T-helper 9 cell (primary cell): ENCODE measurements at places on chromosomes 1 and 21.

DNA sequence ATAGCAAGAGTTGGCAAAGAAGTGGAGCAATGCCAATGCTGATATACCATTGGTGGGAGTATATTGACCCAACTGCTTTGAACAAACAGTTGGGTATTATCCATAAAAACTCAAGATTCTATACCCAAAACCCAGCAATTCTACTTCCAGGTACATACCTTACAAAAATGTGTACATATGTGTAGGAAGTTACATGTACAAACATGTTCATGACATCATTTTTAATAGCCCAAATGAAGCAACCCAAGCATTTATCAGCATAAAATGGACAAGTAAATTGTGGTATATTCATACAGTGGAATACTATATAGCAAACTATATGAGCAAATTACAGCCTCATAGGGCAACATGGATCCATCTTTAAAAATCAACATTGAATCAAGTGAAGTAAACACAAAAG, 20.9 kb downstream of the RWDD3 start:
- DNase-seq, result no peak

DNA sequence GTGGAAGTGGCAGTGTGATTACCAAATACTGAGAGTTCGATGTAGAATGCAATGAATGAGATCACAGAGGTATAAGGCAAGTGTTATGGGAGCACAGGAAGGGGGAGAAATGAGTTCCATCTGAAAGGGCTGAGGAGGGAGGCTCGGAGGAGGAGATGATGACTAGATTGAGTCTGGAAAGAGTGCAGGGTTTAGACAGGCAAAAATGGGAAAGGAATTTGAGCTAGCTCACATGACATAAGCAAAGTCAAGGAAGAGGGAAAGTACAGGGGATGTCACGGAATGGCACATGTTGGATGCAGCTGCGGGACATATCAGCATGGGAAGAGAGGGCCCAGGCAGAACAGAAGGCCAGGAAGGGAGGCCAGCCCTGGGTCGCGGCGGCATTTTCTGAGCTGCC, 132.7 kb downstream of the RUNX1 start:
- DNase-seq, result no peak

DNA sequence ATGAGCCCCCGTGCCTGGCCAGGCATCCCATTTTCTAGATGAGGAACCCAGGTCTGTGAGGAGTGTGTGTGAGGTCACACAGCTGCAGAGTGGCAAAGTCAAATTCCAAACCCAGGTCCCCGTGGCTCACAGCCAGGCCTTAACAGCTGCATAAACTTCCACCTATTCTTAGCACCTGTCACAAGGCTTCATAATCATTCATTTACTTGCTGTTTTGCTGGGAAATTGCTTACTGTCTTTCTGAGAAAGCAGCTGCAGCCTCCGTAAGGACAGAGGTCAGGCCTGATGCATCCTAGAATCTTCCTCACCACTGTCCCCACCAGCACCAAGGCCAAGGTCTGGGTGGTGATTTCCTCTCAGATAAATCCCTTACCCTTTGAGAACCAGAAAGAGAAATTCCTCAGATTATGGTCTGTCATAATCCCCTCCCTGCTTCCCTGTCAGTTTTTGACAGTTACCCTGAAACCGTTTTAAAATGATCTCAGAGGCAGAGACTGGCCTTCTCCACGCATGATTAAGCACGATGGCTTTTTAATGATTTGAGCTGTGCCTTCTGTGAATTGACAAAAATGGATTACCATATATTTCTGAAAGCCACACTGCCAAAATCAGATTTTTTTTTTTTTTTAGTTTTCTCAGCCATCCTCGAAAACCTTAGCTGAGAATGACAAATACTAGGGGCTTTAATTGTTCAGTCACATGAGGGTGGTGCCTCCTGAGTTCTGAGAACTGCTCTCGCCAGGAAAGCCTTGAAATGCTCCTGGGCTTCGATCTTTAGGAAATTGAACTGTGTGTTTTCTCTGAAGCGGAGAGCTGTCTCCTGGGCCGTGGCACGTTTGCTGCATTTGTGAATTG, 70.0 kb upstream of the SELENON start:
- no peak for DNase-seq

- DNase-seq, result no peak
Observed at GRCh38 chr1:111658622-111659021, 39.0 kb downstream of the RAP1A start.

- DNase-seq, result no peak
Observed at GRCh38 chr1:44785501-44786137, 2.4 kb downstream of the BEST4 start.

- DNase-seq, result no peak
Observed at GRCh38 chr1:54480525-54480848, 67.5 kb upstream of the ACOT11 start.

GRCh38 chr1:247857069-247857984, at the start of gene TRIM58:
TSS of gene TRIM58 (plus strand) at chr1:247857187. CDS start at chr1:247857247, 60 bp downstream.
- DNase-seq, result no peak

DNA sequence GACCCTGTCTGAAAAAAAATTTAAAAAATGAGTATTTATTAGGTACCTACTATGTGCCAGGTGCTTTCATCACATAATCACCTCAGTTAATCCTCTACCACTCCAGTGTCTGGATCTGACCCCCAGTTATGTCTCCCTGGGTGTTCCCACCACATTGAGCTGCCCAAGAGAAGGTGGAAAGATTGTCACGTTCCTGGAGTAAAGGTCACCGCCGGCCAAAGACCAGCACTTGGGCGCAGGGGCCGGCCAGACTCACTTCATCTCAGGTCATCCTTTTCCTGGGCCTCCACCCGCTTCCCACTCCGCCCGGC, 714 bp downstream of the PYCR2 start:
- DNase-seq, result no peak

GRCh38 chr1:231808990-231809389, 182.4 kb downstream of the DISC1 start:
- no peak for DNase-seq

GRCh38 chr1:201011616-201012015, 11.9 kb downstream of the KIF21B start:
- no peak for DNase-seq
